Stimulated activated naive B cell treated with anti-CD40 and anti-IgM and Interleukin-4, amounts not matched to agents 10 μg/mL and 1 μg/mL and 100 μg/mL, for 72 hours (primary cell): ENCODE measurements at places on chromosomes 3 and 15.

- no peak for DNase-seq
Observed at GRCh38 chr3:60730371-60730770, 520.9 kb downstream of the FHIT start.

DNA sequence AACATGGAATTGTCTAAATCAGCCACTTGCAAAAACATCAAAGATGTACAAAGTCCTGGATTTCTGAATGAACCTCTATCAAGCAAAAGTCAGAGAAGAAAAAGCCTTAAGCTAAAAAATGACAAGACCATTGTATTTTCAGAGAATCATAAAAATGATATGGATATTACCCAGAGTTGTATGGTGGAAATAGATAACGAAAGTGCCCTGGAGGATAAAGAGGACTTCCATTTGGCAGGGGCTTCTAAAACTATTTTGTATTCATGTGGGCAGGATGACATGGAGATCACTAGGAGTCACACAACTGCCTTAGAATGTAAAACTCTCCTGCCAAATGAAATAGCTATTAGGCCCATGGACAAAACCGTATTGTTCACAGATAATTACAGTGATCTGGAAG, 29.3 kb downstream of the KNL1 start:
- no peak for DNase-seq

DNA sequence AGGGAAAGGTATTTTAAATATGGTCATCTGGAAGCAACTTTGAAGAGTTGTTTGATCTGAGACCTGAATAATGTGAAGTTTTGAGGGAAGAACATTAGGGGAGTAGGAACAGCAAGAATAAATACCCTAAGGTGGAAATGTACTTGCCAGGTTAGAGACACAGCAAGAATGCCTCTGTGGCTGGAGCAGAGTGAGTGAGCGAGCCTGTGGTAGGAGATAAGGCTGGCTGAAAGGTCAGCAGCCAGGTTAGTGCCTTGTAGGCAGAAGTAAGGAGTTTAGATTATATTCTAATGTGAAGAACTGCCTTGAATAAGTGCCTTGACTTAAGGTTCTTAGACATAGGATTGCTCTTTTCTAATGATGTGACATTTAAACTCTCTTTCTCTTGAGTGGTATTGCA, 18.3 kb downstream of the LRRC49 start:
- no peak for DNase-seq

DNA sequence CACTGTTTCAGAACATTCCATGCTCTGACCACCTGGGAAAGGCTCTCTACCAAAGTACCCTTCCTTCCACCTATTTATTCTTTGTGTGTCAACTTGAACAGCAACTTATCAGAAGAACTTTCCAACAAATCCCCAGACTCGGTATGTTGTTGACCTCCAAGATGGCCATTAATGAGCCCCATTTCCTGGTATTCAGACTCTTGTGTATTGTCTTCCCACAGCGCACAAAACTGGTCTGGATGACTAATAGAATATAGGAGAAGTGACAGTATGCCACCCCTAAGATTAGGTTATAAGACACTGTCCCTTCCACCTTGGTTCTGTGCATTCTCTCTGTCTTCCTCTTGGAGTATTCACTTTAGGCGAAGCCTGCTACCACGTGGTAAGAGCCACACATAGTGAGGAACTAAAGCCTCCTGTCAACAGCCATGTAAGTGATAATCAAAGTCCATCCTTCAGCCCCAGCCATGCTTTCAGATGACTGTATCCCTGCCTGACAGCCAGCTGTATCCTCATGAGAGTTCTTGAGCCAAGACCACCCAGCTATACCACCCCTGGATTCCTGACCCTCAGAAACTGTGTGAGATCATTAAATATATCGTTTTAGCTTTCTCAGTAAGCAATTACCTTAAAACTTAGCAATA, 481.7 kb downstream of the MAGI1 start:
- no peak for DNase-seq

GRCh38 chr3:122609798-122610559, 32.5 kb downstream of the PARP15 start:
- peak; percentile 32 for DNase-seq

- no peak for DNase-seq
Observed at GRCh38 chr3:17473761-17474160, 268.7 kb downstream of the TBC1D5 start.

DNA sequence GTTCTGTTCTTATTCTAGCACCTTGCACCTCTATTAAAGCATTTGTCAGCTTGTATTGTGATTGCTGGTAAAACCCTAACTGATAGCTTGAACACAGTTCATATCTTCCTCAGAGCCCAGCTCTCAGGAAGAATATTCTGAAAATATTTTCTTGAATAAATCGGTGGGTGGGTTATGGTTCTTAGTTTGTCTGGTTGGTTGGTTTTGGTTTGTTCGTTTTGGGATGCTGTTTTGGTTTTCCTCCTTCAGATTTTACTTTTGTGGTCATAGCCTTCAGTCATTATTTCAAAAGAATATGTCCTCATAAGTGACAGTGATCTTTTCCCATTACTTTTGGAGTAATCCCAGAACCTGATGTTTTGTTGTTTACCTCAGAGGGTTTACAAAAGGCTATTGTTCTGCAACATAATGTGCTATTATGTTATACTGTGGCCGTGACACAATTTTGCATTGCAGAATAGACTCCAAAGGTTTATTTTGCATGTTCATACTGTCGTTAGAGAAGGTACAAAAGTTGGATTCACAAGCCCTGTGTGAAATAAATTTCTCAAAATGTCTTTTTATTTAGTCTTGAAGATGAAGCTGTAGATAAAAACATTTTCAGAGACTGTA, 2.7 kb upstream of the TMEM87A start:
- DNase-seq, result no peak

DNA sequence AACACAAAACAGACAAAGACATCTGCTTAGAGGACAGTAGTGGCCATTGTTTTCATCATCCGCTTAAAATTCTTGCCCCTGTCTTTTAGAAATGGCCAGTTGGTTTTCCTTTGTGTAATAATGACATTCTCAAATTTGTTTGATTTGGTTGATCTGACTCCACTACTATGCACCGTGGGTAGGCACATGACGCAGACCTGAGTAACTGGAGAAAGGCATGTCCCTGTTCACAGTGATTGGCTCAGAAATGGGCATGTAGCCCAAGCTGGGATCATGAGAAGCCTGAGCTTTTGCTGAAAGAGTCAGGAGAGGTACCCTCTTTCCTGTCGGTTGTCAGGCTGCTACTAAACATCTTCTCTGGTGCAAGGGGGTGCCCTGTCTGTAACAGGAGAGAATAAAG, 36.6 kb upstream of the MAGI1 start:
- no peak for DNase-seq

DNA sequence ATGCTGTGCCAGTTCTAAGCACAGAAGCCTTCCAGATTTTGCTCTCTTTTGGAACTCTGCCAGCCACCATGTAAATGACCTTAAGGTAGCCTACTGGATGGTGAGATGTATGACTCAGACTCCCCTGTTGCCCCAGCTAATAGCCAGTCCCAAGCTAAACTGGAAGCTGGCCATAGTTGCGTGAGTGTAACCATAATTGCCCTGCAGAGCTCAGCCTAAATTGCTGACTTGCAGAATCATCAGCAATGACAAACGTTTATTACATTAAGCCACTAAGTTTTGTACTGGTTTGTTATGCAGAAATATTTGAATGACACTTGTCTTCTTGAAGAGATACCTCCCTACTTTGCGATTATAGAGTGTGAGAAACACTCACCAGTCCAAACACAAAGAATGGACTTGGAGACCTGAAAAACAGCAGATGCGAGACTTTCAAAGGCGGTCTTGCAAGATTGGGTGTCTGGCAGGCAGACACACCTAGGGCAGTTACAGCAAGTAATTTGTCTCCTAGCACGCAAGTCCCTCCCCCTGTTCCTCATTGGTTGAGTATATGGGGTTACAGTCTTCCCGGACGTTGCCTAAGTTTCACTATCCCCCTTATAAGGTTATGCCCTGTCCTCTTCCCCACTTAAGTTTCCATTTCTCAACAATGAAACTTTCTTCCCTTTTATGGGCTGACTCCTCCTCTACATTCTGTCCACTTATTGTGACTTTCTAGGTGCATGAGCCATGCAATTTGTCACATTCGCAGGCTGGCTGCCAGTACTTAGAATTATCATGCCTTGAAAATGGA, 83.6 kb upstream of the XCR1 start:
- DNase-seq, result no peak

DNA sequence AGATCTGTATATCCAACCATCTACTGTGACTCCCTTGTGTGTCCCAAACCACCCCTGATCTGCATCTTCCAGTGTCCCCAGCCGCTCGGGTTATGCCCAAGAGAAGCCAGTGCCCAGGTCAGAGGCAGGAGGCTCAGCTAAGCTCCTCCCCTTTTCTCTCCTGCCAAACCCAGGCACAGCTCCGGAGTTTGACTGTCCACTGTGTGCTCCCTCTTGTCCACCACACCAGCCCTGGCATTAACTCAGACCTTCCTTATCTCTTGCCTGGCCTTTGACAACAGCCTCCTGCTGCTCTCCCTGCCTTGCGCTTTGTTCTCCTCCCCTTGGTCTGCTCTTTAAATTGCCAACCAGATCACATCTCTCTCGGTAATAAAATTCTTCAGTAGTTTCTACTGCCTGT, 39.3 kb downstream of the DGKG start:
- no peak for DNase-seq

DNA sequence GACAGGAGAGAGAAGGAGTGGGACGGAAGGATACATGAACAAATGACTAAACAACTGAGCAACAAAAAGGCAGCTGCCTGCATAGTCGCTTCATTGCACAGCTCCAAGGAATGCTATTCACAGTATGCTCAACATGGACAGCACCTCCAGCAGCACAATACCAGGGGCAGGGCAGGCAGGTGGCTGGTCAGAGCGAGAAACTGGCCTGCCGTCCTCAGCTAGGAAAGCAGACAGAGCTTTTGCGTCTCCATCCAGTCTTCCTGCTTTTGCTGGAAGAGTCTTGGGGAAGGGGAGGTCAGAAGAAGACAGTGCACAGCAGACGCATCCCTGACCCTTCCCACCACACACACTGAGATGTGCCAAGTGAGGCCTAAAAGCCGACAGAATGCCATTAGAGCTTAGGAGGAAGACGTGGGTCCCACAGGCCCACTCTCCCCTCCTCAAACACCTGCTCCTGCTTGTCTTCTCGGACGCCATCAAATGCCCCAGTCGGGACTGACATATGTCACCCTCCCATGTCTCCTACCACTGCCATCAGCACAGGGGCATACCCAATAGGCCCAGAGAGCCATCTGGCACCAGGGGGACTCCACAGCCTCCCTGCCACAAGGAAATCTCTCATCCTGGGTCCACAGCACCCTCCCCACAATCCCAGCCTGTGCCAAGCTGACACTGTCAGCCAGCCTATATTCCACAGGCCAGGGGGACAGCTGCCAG, 3.9 kb downstream of the RAB6B start:
- DNase-seq, result no peak

- DNase-seq, result no peak
Observed at GRCh38 chr15:83164111-83164770, 43.4 kb downstream of the HDGFL3 start.

DNA sequence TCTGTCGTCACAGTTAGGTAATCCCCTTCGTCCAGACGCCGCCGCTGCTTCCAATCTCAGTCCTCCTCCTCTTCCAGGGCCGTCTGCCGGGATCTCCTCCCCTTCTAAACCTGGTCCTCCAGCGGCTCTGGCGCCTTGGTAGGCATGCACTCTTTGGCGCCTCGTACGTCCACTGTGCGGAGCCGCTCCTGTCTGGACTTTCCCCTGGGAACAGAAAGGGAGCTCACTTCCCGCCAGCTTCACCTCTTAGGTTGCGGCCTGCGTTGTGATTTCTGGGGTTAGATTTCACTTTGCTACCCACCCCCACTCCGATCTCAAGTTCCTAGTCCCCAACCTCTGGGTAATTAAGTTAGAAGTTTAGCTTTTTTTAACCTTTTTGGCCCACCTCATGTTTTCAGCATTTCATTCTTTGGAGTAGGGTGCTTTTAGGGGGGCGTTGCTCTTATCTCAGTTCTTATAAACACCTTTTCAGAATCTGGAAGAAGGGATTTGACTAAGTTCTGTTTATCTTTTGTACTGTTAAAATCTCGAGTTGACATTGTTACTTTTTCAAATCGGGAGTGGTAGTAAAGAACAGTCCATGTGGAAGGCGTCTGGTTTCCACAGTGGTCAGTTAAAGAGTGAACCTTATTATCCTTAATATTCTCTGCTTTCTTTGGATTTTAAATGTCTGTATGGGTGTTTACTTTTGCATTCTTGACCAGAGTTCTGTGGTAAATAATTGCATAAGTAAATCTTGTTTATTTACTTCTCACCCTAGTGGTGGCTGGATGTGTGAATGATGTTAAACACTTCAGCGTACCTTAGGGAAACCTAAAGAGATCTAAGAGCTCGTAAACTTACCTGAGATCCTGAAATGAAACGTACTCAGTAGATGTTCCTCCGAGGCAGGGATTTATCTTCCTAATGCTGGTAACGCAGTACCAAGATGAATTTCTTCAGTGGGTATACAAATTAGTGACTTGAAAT, 611 bp downstream of the CTDSPL2 start:
- no peak for DNase-seq

DNA sequence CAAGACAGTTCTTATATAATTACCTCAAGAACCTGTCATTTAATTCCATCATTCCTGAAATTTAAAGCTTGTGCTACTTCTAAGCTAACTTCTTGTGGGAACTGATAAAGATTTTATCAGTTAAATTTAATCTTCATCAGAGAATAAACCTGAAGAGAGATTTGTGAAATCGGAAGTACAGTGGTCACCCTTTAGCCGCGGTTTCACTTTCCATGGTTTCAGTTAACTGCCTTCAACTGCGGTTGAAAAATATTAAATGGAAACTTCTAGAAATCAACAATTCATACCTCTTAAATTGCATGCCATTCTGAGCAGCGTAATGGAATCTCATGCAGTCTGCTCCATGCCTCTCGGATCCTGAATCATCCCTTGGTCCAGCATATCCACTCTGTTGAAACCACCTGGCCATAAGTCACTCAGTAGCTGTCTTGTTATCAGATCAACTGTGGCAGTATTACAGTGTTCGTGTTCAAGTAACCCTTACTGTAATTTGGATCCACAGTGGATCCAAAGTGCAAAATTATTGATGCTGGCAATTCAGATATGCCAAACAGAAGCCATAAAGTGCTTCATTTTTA, 626.1 kb downstream of the CADM2 start:
- DNase-seq, result no peak

GRCh38 chr15:80662757-80663553, 32.2 kb upstream of the ABHD17C start:
- no peak for DNase-seq

- DNase-seq, result no peak
Observed at GRCh38 chr15:48913141-48913540, 35.2 kb downstream of the EID1 start.

- DNase-seq, result no peak
Observed at GRCh38 chr3:161273589-161274218, 52.6 kb downstream of the NMD3 start.
